ENCODE measurements at places on chromosomes 1 and 21. TPM values are rescaled to one million over a fixed set of nuclear protein-coding genes. Genes with fewer than 3 reads are reported as not detected.

DNA sequence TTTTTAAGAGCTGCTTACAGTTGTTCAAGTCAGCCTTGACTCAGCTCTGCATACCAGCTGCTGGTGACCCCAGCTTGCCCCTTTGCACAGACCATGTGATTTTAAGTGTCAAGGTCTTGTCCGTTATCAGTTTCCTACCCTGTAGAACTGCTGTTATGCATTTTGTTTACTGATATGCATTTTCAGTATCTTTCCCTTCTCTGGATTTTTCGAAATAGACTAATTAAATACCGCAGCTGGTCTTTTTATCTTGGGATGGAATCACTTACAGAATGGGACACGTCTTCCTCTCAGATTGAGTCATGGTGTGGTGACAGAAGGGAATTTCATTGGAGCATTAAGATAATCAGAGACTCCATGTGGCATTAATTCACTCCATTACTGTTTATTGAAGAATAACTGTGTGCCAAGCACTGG lies 145.6 kb downstream of the FMN2 start:
- DNase-seq: no peak
- no peak overlapping the region for H3K27ac ChIP-seq
- no peak overlapping the region for H3K4me3 ChIP-seq
- no peaks in the 10 kb centered on the region for H3K27me3 ChIP-seq

DNA sequence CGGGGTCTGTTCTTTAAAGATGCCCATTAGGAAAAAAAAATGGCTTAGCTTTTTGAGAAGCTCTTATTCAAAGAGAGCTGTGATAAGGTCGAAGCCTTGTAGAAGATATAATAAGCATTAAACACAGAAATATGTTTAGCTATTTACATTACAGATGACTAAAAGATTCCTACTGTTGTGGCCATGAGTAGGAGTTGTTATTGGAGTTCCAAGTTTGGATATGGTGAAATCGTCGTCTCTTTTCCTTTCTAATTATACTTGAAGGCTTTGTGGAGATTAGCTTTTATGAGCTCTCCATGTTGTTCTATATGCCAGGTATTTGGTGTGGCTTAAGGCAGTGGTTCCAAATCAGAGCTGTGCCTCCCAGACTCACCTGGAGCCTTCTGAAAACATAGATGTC lies 79.9 kb upstream of the LAMC2 start:
- DNase-seq: no peak
- H3K36me3 ChIP-seq: peaks cover 18% of the 10 kb centered on the region
- H3K4me3 ChIP-seq: no peak overlapping the region
- peaks cover 10% of the 10 kb centered on the region for H3K4me1 ChIP-seq
- H3K27me3 ChIP-seq: no peaks in the 10 kb centered on the region
- H3K27ac ChIP-seq: no peak overlapping the region

Gene NVL
- 35.9 TPM for total RNA-seq

- peaks cover 7% of the 10 kb centered on the region for H3K27me3 ChIP-seq
- DNase-seq: no peak
- H3K27ac ChIP-seq: no peak overlapping the region
- no peak overlapping the region for H3K4me3 ChIP-seq
- no peaks in the 10 kb centered on the region for H3K36me3 ChIP-seq
- peaks cover 8% of the 10 kb centered on the region for H3K4me1 ChIP-seq
Measured at GRCh38 chr1:161998811-161999210, 24.9 kb downstream of the OLFML2B start.

GRCh38 chr1:224407571-224408293 lies 26.9 kb downstream of the WDR26 start:
- DNase-seq: no peak
- H3K27ac ChIP-seq: peak overlapping the region; percentile 21
- H3K4me1 ChIP-seq: peaks cover 16% of the 10 kb centered on the region
- no peaks in the 10 kb centered on the region for H3K27me3 ChIP-seq

DNA sequence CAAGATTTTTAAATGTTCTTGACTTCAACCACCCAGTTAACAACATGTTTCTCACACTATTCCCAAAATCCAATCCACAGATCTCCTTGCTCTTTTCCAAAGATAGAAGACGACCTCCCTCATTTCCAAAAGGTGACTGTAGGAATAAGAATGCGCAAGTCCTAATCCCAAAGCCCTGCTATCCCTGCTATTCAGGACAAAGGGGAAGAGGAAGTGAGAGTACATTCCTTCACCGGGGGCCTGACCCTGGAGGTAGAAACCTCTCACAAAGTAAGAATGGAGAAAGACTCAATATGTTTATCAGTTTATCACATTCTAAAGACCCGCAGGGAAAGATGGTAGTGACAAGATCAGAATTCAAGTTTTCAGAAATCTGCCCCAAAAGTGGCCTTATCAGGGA lies 55.7 kb downstream of the PLEKHA6 start:
- H3K27ac ChIP-seq: peak overlapping the region; percentile 58
- H3K27me3 ChIP-seq: no peaks in the 10 kb centered on the region
- no peak overlapping the region for H3K4me3 ChIP-seq
- H3K4me1 ChIP-seq: peaks cover 46% of the 10 kb centered on the region
- peaks cover 7% of the 10 kb centered on the region for H3K36me3 ChIP-seq
- DNase-seq: no peak

Gene NIBAN1
- 0.45 TPM for total RNA-seq

- no peak overlapping the region for H3K27ac ChIP-seq
- no peak for DNase-seq
- H3K27me3 ChIP-seq: no peaks in the 10 kb centered on the region
- H3K36me3 ChIP-seq: peaks cover 5% of the 10 kb centered on the region
Measured at GRCh38 chr1:231418741-231419107, 3.4 kb downstream of the EGLN1 start.

DNA sequence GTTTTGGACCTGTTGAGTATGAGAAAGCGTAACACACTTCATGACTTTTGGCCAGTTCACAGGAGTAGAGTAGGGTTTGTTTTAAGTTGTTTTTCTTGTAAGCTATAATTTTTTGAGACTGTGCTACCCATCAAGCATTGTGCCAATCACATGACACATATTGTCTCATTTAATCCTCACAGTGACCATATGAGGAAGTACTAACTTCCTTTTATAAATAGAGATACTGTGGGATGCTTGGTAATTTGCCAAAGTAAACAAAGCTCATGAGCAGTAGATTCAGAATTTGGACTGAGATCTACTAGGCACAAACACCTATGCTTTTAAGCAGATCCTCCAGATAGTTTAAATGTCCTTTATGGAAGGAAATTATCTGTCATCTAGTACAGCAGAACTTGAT lies 178.3 kb downstream of the CACNA1E start:
- H3K27ac ChIP-seq: no peak overlapping the region
- peaks cover 20% of the 10 kb centered on the region for H3K27me3 ChIP-seq
- H3K4me1 ChIP-seq: no peaks in the 10 kb centered on the region
- no peak for DNase-seq
- no peak overlapping the region for H3K4me3 ChIP-seq
- no peaks in the 10 kb centered on the region for H3K36me3 ChIP-seq

- H3K27me3 ChIP-seq: no peaks in the 10 kb centered on the region
- peaks cover 18% of the 10 kb centered on the region for H3K4me1 ChIP-seq
- DNase-seq: peak; percentile 50
- peak overlapping the region; percentile 79 for H3K27ac ChIP-seq
- peaks cover 8% of the 10 kb centered on the region for H3K36me3 ChIP-seq
Measured at GRCh38 chr1:43952731-43953346, 6.1 kb downstream of the IPO13 start.

DNA sequence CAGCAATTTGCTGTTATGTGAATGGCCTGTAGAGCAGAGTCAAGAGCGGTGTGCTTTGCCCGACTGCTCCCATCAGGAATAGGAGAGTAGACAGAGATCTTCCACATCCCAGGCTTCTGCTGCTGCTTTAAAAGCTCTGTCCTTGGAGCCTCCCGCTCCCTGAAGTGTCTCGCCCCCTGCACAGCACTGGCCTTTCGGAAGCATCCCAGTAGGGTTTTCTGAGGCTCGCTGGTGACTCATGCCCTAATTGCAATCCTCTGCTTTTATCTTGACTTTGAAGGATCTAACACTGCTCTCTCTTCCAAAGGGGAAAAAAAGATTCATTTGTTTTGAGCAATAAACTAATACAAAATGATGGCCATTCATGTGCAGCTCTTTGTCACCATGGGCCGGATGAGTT lies 13.3 kb upstream of the CD101 start:
- peak overlapping the region; percentile 5 for H3K27ac ChIP-seq
- no peak for DNase-seq
- no peaks in the 10 kb centered on the region for H3K27me3 ChIP-seq
- peaks cover 21% of the 10 kb centered on the region for H3K4me1 ChIP-seq

DNA sequence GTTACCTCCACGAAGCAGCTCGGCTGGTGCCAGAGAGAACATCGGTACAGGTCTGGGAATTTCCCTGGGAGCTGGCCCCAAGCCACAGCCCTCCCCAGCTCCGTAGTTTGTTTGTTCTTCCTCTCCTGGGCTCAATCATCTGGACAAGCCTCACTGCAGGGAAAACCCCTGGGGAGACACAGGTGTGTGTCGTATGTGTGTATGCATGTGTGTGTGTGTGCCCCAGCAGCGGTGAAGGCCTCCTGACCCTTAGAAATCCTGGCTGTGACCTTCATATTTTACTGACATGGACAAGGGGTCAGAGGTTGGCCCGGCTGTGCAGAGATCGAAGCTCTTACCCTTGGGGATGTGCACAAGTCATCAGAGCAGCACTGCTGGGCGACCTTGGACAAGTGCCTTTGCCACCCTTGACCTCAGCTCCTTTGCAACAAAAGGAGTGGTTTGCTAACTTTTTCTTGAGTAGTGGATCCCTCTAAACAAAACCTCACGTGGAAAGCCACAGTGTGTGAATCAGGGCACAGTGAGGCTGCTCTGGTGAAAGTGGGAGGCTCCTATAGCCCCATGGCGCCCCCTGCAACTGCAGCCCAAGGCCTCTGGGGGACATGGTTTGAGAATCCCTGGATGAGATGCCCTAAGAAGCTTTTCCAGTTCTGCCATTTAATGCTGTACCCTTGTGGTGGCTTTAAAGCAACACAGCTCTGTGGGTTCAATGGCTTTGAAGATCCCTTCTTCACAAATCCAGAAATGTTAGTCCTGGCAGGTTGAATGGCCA lies 12.3 kb upstream of the IL22RA1 start:
- peaks cover 12% of the 10 kb centered on the region for H3K36me3 ChIP-seq
- H3K27me3 ChIP-seq: no peaks in the 10 kb centered on the region
- DNase-seq: no peak
- H3K4me3 ChIP-seq: no peak overlapping the region
- peak overlapping the region; percentile 47 for H3K27ac ChIP-seq

Gene SLAMF7
- total RNA-seq: not detected

DNA sequence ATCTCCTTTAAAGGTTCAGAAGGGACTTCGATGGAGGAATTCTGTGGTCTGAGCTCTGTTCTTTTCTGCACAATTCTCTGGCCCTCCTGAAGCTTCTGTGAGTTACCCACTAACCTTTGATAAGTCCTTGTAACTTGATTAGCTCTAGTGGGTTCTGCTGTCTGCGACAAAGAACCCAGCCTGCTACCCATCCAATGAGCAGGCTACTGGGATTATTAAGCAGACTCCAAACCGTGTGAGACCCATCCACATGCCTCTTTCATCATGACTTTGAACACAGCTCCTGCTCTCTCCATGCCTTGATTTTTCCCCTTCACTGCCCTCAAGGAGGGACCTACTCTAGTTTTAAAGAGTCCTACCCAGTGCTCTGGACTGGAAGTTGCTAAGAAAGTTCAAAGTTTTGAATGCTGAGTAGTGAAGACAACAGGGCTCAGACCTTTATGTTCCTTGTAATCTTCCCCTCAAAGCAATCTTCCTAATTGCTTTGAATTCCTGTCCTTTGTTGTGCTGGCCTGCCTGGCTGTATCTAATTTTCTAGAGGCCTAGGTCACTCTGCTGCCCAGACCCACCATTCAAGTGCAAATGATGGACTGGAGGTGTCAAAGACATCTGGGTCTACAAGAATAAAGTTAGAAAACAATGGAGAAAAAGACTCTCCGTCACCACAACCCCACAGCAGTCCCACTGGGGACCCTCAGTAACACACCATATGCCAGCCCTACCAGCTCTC lies 146.9 kb downstream of the RHOU start:
- no peak overlapping the region for H3K4me3 ChIP-seq
- no peaks in the 10 kb centered on the region for H3K27me3 ChIP-seq
- H3K36me3 ChIP-seq: peaks cover 6% of the 10 kb centered on the region
- H3K4me1 ChIP-seq: peaks cover 21% of the 10 kb centered on the region
- peak overlapping the region; percentile 65 for H3K27ac ChIP-seq

DNA sequence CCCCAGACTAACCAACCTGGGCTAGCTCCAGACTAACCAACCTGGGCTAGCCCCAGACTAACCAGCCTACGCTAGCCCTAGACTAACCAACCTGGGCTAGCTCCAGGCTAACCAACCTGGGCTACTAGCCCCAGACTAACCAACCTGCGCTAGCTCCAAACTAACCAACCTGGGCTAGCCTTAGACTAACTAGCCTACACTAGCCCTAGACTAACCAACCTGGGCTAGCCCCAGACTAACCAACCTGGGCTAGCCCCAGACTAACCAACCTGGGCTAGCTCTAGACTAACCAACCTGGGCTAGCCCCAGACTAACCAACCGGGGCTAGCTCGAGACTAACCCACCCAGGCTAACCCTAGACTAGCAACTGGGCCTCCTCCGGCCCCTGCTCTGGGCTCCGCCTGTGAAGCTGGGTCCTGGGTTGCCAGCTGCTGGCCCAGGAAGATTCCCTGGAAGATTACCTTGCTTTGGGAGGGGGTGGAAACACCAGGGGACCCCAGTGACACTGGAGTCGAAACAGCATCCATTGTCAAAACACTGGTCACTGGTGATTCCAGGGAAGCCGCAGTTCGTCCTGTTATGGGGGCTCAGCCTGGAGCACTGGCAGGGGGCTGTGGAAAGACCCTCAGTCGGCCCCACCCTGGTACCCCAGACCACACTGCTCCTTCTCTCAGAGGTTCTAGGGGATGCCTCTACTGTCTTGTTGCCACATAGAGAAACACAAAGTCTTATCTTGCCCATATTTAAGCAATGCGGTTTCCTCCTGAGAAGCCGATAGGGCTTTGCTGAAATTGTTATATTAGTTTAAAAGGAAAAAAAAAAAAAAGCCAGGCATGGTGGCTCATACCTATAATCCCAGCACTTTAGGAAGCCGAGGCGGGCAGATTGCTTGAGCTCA lies 1.1 kb downstream of the TFF2 start:
- no peak for DNase-seq
- no peaks in the 10 kb centered on the region for H3K36me3 ChIP-seq
- H3K4me3 ChIP-seq: no peak overlapping the region
- H3K4me1 ChIP-seq: no peaks in the 10 kb centered on the region
- peaks cover 22% of the 10 kb centered on the region for H3K27me3 ChIP-seq

- peaks cover 7% of the 10 kb centered on the region for H3K36me3 ChIP-seq
Measured at GRCh38 chr1:2911421-2912178, 109.7 kb upstream of the ACTRT2 start.

GRCh38 chr1:164688791-164689190 lies 129.8 kb downstream of the PBX1 start:
- H3K4me1 ChIP-seq: peaks cover 64% of the 10 kb centered on the region
- H3K27me3 ChIP-seq: no peaks in the 10 kb centered on the region
- no peak for DNase-seq
- H3K36me3 ChIP-seq: peaks cover 15% of the 10 kb centered on the region

Data from mesothelial cell of epicardium (in vitro differentiated cells).